AG20443 (cell line): ENCODE measurements at places on chromosomes 2 and 18.

GRCh38 chr2:144369416-144369815 is 150.5 kb downstream of the ZEB2 start:
- DNase-seq: no peak

DNA sequence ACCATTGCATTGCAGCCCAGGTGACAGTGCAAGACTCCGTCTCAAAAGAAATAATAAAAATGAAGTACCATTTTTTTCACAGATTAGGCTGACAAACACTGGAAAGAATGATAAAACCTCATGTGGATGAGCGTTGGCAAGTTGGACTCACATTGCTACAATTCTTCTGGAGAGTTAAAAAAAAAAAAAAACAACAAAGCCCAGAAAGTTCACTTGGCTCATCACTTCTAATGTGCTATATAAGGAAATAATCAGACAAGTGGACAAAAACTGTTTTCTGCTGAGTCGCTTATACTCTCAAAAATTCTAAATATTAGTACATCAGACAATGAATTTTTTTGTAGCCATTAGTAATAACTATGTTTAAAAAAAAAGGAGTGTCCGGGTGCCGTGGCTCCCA is 38.4 kb downstream of the PKP4 start:
- DNase-seq: peak; percentile 69

GRCh38 chr2:211181626-211182025 is 625.2 kb downstream of the CPS1 start:
- no peak for DNase-seq

DNA sequence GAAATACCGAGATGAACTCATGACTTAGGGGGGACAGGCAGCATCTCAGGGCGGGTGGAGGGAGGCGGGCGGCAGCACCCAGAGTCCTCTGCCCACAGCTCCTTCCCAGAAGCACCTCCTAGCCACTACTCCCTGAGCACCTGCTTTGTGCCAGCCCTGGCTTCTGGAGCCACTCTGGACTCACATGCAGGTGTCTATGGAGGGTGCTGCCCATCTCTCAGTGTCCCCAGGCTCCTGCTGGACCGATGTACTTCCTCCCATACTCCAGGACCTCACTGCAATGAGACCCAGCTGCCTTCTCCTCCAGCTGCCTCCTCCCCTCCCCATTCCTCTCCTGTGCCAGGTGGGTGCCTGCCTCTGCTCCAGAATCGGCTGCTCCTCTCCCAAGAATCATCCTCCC is 22.1 kb upstream of the OTOS start:
- no peak for DNase-seq
